ENCODE measurements at places on chromosomes 5 and 9.

DNA sequence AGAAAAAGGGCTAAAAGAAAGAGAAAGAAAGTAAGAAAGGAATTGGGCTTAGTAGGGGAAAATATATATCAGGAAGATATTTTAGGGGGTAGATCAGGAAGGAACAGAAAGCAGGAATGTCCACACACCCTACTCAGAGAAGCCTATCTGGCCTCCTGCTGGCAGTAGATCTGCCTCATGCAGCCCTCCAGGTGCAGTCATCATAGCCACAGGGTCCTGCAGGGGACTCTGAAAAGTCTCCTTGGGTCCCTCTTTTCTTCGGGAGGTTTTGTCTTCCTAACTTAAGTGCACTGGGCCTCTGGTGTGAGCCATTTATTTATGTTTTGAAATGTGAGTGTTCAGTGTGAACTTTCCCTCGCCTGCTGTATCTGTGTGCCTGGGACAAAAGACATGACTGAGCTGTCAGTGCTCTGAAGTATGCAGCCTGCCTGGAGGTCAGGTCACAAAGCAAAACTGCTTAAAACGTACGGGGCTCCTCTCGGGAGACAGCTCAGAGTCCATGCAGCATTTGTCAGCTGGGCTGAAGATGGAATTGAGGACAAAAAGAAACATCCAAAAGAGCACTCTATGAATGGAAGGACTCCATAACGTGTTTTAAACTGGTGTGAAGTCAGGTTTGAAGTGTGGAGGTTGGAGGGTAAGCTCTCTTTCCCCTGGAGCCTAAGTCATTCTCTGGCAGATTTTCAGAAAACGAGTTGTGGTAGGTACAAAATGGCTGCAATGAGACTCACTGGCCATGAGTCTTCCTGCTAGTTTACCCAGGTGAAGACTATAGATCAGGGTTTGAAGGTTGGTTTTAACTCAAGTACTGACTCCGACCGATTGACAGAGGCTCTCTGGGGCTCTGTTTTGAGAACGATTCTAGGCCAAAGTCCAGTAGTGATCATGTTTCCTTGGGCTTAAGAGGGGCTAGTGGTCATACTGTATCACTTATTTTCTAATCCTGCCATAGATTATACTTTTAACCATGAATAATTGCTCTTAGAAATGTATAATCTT lies 151.8 kb upstream of the GDNF start:
- DNase-seq: no peak

- DNase-seq: no peak
Observed at GRCh38 chr9:92984976-92985375, 37.7 kb downstream of the FGD3 start.

- DNase-seq: no peak
Observed at GRCh38 chr5:14382640-14383039, 199.0 kb upstream of the OTULINL start.

DNA sequence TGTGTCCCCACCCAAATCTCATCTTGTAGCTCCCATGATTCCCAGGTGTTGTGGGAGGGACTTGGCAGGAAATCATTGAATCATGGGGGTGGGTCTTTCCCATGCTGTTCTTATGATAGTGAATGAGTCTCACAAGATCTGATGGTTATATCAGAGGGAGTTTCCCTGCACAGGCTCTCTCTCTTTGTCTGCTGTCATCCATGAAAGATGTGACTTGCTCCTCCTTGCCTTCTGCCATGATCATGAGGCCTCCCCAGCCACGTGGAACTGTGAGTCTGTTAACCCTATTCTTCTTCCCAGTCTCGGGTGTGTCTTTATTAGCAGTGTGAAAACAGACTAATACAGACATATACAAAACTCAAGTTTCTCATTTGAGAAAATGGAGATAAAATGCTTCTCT lies 139.3 kb downstream of the FBXL7 start:
- no peak for DNase-seq

- no peak for DNase-seq
Observed at GRCh38 chr5:158698023-158698639, 401.6 kb downstream of the EBF1 start.

- no peak for DNase-seq
Observed at GRCh38 chr5:81774374-81774773, 23.5 kb upstream of the SSBP2 start.

GRCh38 chr9:26669701-26670670 lies 222.6 kb downstream of the CAAP1 start:
- DNase-seq: no peak

- no peak for DNase-seq
Observed at GRCh38 chr5:61304590-61305381, 27.3 kb upstream of the ZSWIM6 start.

DNA sequence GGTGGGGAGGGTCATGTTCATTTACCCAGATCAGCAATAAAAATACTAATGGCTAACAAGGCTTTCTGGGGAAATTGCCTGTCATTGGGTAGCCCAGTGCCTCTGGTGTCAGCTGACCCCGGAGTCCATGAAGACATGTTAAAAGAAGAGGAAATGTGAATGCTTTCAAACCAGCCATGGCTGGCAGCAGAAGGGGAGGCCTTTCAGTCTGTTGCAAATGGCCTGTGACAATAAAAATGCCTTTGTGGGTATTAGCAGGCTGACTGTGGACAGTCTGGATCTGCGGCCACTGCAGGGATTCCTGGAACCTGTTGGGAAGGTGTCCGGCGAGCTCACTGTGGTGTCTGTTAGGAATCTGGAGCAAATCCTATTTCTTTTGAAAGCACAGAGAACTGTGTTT lies 7.5 kb downstream of the ABL1 start:
- no peak for DNase-seq

DNA sequence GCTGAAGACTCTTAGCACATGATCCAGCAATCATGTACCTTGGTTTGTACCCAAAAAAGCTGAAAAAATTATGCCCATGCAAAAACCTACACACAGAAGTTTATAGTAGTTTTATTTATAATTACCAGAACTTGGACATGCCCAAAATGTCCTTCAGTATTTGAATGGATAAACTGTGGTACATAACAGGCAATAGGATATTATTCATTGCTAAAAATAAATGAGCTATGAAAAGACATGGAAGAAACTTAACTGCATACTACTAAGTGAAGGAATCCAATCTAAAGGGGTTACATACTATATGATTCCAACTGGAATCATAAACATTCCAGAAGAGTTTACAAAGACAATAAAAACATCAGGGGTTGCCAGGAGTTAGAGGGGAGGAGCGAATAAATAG lies 25.6 kb downstream of the FBXL17 start:
- no peak for DNase-seq

GRCh38 chr5:166906991-166907713 lies 1384.3 kb upstream of the WWC1 start:
- DNase-seq: no peak

DNA sequence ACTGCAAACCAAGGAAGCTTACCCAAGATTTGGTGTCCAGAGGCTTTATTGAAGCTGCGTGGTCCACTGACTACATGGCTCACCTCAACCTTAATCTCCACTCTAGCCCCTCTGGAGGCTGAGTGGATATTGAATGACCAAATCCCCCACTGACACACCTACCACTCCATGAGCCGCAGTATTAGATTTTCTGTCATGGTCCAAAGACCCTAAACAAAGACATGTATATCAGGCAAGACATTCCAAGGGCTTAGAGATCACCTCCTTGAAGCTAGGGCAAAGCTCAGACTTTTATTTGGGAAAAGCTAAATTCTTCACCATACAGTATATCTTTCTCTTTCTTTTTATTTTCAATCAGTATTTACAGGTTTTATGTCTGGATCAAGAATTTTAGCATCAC lies 346.2 kb upstream of the CTNND2 start:
- DNase-seq: no peak

GRCh38 chr9:20989923-20990341 lies 41.5 kb downstream of the HACD4 start:
- no peak for DNase-seq

DNA sequence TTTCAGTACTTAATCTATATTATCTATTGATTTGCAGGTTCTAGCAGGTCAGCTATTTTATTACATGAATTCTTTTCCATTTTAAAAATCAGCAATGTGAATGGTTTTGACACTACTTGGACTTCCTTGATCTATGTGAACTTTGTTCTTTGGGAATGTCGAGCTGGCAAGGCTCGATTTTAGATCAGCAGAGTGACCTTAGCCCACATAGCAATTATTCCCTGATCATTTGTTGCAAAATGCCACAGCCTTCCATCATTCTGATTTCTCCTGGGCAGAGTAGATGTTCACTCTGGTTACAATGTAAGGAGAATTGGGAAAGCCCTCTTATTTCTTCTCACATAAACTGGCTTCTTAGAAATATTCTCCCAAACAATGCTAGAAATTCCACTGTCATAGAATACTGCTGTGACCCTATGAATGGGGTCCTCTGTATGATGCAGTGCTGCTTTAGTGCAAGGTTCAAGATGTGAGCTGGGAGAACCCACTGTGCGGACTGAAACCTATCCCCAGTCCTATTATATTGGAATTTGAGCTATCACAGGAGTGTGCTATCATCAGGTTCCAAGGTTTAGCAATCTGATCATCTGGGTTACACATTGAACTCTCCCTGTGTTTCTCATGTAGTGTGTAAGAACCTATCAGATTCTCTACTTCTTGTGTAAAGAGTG lies 15.7 kb upstream of the GDA start:
- no peak for DNase-seq

- no peak for DNase-seq
Observed at GRCh38 chr5:83440826-83441225, 30.7 kb upstream of the VCAN start.

- DNase-seq: no peak
Observed at GRCh38 chr5:57745700-57746651, 263.4 kb upstream of the ACTBL2 start.

DNA sequence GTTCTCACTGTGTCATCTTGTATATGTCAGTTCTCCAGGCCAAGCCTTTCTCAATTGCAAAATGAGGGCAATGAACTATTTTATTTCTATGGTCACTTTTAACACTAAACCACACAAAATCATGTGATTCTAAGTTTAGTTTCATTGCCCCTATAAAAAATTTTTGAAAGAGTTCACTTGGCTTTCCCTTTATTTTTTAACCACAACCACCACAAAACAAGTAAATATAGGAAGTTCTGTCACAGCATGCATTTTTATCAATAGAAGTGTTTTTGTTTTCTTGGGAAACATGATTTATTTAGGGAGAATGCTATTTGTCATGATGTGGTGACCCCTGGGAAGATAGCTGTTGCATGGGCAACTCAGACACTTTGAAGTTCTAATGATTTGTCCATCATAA lies 169.1 kb downstream of the CSNK1G3 start:
- DNase-seq: no peak

- no peak for DNase-seq
Observed at GRCh38 chr5:92372766-92373165, 989.6 kb upstream of the ARRDC3 start.

DNA sequence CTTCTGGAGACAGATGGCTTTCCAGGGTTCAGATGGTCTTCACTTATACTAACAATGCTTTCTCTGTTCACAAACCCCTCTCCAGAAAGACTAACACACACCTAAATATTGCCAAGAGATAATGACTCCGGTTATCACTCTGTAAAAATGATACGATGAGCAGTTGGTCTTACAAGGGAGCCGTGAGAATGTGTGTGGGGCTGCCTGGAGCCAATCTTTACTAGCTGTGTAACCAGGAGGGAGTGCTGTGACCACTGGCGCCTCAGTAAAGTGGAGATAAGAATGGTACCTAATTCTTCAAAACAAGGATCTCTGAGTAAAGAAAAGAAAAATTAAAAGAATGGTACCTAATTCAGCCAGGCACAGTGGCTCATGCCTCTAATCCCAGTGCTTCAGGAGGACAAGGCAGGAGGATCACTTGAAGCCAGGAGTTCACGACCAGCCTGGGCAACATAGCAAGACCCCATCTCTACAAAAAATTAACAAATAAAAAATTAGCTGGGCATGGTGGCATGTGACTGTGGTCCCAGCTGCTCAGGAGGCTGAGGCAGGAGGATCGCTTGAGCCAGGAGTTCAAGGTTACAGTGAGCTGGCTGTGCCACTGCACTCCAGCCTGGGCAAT lies 39.9 kb upstream of the IL17B start:
- DNase-seq: no peak

DNA sequence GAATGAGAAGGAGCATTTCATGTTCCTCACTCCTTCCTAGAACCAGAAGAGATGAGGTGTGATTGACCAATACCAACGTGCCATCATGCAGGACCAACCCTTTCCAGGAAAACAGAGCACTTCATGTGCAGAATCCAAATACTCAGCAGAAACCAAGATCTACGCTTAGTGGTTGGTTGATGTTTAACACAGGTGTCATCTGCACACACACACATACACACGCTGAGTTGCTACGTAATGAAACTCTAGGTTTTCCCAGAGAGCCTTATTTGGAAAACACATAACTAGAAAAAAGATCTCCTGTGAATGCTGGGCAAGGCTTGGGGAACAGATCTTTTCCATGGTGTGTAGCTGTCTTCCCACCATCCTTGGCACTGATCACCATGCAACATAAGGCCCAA lies 21.1 kb upstream of the ZNF622 start:
- no peak for DNase-seq

DNA sequence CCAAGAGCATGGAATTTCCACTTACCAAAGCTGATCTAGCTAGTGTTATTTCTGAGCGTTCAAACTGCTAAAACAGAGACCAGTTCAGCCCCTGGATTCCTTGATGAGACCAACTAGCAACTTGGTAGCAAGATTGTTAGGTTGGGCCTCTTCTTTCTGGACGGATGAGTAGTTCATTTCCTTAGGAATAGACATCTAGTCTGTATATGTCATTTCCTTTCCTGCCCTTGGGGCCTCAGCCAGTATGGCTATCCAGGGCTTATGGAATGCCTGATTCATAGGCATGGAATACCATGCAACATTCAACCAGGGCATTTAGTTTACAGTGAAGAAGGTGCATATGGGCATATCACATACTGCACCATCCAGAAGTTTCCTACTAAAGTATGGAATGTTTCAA lies 14.5 kb upstream of the LPAR1 start:
- DNase-seq: no peak

DNA sequence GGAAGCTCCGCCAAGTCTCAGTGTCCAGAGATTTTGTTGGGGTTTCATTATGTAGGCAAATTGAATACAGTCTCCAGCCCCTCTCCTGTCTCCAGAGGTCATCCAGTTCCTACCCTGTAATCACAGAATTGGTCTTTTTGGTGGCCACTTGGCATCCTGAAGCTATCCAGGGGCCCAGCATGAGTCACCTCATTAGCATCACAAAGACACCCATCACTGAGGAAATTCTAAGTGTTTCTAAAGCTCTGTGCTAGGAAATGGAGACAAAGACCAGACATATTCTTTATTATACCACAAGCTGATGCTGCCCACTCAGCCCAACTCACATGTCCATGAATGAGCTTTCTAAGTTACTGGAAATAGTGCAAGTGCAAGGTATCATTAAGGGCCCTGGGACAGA lies 229.9 kb downstream of the DOCK8 start:
- no peak for DNase-seq

DNA sequence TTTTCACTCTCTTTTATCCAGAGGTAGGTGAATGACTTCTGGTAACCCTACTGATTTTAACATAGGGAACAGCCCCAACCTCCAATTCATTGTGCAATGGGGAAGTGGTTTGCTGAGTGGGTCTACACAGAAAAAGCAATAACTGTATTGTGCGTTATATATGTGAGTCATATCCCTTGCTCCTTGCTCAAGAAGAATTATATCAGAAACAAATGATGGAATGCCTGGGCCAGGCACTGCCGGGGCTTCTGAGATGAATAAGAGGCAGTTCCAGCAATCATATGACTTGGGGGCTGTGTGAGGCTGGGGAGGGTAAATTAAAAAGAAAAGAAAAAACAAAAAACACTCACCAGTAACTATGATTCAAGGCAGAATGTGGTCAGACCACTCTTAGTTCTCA lies 79.2 kb upstream of the ABCA1 start:
- no peak for DNase-seq

GRCh38 chr9:35481347-35481975 lies 8.4 kb upstream of the RUSC2 start:
- DNase-seq: no peak

- no peak for DNase-seq
Observed at GRCh38 chr9:93582550-93582949, 6.2 kb downstream of the PHF2 start.
